Effector CD4-positive, alpha-beta T cell (primary cell): ENCODE measurements at places on chromosomes 16 and 17.

GRCh38 chr16:59593194-59593661 lies 859.1 kb upstream of the GOT2 start:
- no peak for DNase-seq

DNA sequence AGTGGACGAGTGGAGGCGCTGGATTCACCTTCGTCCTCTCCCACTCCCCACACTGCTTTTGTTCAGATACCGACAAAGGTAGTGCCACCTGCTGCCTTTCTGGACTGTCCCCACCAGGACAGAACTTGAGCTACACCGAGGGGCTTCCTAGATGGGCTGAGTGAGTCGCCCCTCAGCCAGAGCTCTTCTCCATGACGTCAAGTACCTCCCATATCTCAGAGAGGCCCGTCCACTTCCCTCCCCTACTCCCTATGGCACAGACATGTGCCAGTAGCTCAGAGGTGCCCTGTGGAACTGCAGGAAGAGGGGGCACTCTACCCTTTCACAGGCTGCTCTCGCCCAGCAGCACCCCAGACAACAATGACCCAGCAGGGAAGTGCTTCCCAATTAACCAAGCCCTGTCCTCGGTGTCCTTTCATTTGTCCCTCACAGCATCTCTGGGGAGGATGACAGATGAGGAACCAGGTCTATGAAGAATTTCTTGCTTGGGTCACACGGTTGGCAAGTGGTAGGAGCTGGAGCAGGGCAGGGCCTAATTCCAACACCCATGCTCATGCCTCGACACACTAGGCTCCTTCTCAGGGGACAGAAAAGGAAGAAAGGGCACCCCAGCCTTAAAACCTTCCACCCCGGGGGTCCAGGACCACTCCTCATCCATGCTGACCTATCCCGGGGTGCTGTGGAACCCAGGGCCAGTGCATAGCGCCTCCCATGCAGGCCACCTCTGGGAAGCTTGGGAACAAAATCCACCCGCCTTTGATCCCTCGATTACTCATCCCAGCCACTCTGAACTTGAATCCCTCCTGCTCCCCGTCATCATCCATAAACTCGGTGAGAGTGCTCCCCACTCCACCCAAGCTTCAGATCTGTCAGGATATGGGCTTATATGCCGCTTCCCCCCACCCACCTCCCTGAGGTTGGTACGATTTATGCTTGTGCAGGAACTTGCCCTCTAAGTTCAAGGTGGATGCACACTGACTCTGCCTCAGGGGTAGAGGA lies 51.7 kb downstream of the WNT3 start:
- DNase-seq: no peak

GRCh38 chr16:59478838-59479237 lies 744.7 kb upstream of the GOT2 start:
- no peak for DNase-seq

DNA sequence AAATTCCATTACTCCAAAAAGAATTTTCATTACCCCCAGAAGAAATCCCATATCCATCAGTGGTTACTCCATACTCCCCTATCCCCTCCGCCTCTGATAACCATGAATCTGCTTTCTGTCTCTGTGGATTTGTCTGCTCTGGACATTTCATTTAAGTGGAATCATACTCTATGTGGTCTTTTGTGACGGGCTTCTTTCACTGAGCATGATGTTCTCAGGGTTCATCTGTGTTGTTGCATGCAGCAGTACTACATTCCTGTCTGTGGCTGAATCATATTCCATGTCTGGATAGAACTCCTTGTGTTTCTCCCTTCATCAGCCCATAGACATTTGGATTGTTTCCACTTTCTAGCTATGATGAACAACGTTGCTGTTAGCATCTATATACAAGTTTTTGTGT lies 59.5 kb upstream of the IRX3 start:
- DNase-seq: no peak

- DNase-seq: no peak
These were observed 260.4 kb downstream of the CEP112 start for GRCh38 chr17:65931246-65932149.

DNA sequence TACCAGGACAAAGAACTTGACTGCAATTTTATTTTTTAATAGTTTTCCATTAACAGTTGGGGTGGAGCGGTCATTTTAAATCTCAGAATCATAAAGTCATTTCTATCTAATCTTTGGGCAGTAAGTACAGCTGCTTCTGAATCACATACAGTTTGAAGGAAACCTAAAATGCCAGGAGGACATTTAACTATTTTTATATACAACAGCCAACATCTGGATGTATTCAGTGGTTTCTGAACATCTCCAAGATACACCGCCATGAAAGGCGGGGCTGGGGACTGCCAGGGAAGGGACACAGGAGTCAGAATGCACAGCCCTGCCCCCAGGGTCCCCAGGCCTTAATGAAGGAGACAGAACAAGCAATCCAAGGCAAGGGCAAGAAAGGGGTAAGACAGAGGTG lies 392.3 kb downstream of the SLC39A11 start:
- DNase-seq: no peak

- no peak for DNase-seq
These were observed 109.0 kb upstream of the CACNG5 start for GRCh38 chr17:66725956-66726355.

- no peak for DNase-seq
These were observed 801 bp downstream of the CHAD start for GRCh38 chr17:50467855-50468303.

DNA sequence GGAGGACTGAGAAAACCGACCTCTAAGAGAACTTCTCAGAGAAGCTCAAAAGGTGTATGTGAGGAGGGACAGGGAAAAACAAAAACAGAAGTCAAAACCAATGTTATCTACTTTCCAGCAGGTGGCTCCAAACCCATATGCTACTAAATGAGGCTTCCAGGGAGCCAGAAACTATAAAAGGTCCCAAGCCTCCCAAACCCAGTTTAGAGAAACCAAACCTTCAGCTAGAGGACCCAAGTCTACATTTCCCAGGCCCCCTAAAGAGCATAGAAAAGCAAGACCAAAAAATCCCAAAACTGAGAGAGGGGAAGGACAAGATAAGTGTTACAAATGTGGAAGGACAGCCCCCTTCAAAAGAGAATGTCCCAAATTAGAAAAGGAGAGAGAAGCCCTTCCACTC lies 3.7 kb downstream of the HPR start:
- no peak for DNase-seq

DNA sequence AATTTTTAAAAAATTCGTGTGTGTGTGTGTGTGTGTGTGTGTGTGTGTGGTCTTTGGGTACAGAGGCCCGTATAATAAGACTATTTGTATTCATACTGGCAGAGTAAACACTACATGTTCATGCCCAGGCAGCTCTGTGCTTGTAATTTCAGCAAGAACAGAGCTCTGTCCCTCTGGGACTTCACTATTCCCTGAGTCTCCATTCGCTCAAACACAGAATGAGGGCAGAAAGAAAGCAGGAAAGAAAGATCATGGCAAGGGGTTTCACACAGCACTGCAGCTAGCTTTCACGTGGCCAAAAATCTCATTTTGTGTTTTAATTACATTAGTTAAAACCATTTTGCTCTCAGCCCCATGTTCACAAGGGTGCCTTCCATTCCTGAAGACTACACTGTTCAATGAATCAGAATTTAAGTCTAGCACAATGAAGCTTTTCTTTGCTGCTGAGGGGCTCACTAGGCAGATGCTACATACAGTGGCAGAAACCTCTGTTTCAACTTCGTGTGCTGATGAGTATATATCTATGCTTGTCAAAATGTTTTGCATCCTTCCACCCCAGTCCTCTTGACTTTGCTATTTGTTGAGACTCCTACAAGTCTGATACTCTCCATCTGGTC lies 198.4 kb upstream of the C17orf78 start:
- DNase-seq: no peak

DNA sequence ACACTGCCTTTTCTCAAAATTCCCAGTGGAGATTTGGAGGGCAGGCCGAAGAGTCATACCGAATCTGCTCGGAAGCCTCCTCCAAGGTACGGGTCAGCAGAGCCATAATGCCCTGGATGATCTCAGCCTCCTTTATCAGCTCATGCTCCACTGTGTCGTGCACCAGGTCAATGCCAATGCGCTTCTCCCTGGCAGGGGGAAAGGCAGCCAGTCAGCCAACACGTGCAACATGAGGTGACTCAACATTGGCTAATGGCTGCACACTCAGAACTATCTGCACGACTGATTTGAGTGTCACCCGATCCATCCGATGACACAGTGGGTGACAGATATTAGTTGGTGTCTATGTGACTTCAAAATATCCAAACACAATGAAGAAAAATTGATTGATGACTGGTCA lies 15.8 kb downstream of the TEKT1 start:
- no peak for DNase-seq

DNA sequence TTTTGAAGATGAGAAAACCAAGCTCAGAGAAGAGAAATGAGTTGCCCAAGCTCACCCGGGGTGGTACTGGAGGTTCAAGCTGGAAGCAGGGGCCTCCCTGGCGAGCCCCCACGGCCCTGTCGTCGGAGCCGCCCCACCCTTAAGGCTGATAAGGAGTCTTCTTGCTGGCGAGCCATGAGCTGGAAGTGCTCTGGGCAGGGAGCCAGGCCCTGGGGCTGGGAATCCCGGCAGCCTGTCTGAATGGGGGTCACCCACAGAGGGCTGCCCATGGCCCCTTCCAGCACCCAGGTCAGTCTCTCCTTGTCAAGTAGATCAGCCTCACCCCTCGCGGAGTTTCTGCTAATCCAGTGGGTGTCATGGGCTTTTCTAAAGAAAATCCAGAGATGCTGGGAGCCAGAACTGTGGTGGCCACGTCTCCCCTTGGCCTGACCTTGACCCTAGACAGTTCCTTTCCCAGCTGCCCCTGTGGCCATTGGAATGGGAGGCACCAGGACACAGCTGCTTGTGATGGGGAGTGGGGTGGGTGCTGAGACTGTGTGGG lies 1.2 kb upstream of the P2RX1 start:
- DNase-seq: no peak

GRCh38 chr17:17713839-17714238 lies 32.6 kb downstream of the RAI1 start:
- DNase-seq: no peak

DNA sequence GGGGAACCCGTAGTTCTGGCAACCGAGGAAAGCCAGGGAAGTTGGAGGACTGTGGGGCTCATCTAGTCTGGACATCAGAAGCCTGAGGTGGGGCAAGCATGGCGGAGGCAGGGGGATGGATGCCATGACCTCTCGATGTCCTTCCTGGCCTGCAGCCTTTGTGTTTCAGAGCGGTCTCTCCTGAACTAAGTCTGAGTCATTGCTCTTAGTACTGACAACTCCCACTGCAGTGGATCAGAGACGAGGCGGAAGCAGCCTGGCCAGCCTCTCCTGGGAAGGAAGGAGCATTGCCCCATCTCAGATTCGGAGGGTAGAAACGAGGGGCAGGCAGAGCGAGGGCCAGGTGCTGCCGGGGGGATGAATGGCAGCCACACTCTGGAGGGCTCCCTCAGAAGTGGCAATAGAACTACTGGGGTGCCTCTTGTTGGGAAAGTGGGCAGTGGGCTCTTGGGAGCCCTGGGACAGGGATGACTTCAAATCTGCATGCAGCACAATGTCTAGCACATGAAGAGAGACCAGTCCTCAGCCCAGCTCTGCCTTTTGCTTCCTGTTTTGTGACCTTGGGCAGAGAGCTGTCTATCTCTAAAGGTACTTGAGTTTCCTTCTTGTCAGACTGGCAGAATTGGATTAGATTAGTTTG lies 3.6 kb upstream of the STAC2 start:
- DNase-seq: no peak

GRCh38 chr16:1543085-1543896 lies 9.8 kb downstream of the TMEM204 start:
- DNase-seq: no peak

GRCh38 chr16:68065716-68066305 lies 19.4 kb upstream of the NFATC3 start:
- no peak for DNase-seq

GRCh38 chr17:14307560-14308024 lies 6.7 kb downstream of the HS3ST3B1 start:
- DNase-seq: no peak

DNA sequence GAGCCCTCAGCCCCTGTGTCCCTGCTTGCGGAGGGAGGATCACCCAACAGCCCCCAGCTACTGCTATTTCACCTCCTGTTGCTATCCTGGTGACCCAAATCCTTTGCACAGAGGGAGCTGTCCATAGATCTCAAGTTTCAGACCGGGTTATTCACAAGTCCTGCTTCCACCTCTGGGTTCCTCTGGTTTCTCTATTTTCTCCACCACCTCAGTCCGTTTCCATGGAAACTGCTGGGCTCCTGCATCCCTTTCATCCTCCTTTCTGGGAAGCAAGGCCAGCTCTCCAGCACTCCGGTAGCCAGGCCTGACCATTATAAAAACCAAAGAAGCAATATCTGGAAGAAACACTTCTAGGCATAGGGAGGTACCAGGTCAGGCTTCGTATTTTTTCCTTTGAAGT lies 4.8 kb upstream of the CALB2 start:
- DNase-seq: no peak

GRCh38 chr16:87366288-87366687 lies 17.3 kb downstream of the FBXO31 start:
- DNase-seq: no peak

DNA sequence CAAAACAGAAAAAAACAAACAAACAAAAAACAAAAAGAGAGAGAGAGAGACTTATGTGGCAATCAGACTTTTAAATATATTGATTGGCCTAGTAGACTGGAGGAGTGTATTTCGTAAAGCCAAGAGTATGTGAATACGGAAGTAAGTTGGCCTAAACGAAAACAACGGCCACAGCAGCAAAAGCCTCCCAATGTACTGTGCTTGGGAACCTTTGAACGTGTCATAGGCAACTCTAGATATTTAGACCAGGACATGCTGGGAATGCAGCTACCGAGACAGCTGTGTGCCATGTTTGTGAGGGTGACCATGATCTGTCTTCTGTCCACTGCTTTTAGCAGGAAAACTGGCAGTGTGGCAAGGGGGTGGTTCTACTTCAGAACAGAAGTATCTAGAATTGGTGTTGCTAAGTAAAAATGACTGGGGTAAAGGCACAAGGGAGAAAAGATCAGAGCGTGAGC lies 7.4 kb downstream of the MAF start:
- no peak for DNase-seq

DNA sequence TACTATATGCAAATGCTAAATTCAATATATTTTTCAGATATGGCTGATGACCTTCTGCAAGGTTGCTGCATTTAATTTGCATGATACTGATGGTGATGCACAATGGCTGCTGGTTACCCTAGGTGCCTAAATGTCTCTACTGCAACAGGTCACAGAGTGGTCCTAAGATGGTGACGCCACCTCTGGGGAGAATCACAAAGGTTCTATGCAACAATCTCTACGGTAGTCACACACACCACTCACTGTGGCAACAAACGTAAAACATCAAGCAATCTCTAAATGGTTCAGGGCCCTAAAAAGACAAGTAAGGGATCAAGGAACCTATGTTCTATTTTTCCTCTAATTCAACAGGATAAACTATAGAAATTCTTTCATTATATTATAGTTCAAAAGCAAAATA lies 293.3 kb downstream of the CEP112 start:
- DNase-seq: no peak

GRCh38 chr17:72191921-72192799 lies 71.3 kb downstream of the SOX9 start:
- no peak for DNase-seq

GRCh38 chr16:82651921-82652601 lies 25.3 kb downstream of the CDH13 start:
- no peak for DNase-seq

GRCh38 chr16:67249178-67250044 lies 632 bp downstream of the SLC9A5 start:
- DNase-seq: no peak

- no peak for DNase-seq
These were observed 26.9 kb upstream of the COX10 start for GRCh38 chr17:14042411-14042810.
